CD4-positive, alpha-beta T cell treated with Interleukin-15 for 4 hours (primary cell): ENCODE measurements at places on chromosomes 7 and 10.

GRCh38 chr10:4767033-4767814, 58.8 kb upstream of the AKR1E2 start:
- peak; percentile 26 for DNase-seq

DNA sequence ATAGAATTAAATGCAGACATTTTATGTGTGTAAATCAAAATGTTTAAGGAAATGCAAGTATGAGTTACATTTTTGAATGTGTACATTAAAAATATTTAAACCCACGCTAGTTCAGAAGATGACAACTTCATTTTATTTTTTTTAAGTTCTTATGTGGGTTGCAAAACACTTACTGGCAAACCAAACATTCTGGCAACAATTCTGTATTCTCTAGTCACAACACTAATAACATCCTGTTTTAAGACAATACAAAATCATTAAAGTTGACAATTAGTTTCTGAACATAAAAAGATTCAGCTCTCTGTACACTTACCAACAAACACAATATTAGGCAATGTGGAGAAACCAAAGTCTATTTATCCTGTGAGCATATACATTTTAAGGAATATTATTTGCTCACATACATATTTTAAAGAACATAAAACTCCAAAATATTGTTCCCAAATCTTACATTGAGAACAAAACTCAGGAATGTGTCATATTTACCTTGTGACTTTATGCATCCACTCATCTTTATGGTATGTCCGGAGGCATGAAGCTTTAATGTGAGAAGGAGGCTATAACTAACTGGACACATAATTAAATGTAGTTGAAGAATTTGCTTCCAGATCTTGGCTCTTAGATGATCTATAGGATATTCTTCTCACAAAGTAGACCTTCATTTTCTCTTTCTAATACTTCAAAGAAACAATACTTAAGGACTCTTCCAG, 134.7 kb downstream of the DGKB start:
- DNase-seq = no peak

DNA sequence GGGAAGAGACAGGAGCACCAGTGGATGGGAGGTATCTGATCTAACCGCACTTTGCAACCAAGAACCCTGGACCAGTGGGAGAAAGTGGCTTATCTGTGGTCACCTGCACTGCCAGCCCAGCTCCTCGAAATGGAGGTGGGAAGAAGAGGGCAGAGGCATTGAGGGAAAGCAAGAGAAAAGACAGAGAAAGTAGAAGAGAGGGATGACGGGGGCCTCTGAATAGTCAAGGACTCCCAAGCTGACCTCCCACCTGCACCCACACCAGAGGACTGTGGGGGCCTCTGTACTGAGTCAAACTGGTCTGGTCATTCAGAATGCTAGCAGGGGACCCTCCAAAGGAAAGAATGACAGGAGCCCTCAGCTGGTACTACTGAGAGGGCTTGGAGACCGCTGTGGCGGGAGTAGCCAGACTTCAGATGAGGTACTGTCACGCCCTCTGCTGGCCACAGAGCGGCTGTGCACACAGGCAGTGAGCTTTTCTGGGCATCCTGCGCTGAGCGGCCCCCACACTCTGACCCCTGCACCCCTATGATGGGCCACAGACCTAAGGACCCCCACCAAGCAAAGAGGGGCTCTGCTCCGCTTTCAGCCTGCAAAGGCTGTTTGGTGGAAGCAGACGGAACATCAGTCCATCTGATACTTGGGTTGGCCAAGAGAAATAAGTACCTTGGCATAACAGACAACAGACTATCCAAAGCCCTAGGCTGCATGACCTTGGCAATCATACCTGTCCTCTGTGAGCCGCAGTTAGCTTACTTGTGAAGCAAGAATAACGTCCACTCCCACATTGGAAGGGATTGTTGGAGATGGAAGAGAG, 112.9 kb downstream of the COL13A1 start:
- peak; percentile 22 for DNase-seq

- DNase-seq = no peak
Measured at GRCh38 chr10:58414270-58415041, 29.2 kb downstream of the TFAM start.

DNA sequence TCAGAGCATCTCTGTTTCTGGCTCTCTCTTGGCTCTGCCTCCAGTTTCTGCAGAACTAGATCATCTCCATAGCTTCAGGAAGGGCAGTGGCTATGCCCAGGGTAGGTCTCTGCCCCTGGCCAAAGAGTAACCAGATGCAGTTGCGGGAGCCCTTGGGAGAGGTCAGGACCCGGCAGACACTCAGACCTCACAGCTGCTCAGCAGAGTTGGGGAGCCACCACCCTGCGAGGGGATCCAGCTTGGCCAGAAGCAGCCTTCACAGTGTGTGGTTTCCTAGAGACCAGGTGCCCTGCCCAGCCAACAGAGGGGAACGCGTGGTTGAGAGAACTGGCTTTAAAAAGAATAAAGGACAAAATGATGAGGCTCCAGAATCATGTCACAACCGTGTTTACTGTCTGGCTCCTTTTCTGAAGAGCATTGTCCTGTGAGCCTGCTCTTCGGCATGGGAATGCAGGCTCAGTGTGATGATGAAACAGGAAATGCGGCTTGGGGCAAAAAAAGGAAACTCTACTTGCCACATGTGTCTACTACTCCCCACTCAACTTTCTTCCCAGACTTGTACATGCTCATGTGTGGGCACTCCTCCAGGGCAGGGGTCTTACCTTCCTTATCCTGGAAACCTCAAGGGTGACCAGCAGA, 243.1 kb downstream of the INHBA start:
- DNase-seq = no peak

DNA sequence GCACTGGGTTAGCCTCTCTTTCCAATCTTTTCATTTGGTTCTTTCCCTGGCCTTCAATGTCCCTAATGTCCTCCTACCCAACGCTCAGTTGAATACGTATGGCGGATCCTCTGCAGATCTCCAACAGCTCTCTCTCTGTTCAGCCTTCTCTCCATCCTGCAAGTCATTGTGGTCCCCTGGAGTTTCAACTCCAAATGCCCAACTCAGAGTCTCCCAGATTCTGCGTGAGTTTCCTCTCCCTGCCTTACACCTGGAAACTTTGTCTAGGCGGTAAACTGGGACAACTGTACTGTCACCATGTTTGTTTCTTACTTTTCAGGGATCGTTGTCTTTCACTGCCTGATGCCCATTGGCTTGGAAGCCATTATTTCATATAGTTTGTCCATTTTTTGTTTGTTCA, 273.1 kb downstream of the TNS3 start:
- no peak for DNase-seq

- no peak for DNase-seq
Measured at GRCh38 chr10:90635111-90635765, 222.6 kb downstream of the HTR7 start.

DNA sequence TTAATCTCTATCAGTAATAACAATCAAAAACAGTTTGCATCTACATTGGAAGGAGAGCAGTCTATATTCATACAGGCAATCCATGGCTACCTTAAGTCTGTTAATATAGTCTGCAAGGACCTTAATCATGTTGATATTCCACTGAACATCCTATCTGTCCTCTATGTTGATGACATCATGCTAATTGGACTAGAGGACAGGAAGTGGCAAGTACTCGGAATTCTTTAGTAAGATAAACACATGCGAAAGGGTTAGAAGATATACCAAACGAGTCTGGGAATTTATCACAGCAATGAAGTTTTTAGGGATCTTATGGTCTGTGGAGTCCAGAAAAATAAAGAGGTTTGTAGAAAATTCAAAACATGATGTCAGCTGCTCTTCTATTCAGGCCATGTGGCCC, 11.3 kb upstream of the SAMD9L start:
- DNase-seq = no peak

- DNase-seq = no peak
Measured at GRCh38 chr7:124989911-124990310, 60.3 kb upstream of the POT1 start.

DNA sequence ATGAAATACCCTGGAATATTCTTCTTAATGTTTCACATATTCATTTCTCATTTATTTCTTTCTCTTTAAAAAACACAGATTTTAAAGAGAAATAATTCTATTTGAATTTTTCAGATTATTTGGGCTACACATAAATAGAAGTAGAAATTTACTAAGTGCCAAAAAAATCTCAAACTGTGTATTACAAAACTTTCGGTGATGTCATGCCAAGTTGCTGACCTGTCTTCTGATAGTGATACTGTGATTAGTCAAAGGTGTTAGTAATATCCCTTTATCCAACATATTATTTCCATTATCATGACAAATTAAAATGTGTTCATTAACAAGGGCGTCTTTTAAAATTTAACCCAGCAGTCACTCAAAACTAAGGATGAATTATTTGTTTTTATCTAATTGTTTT, 60.1 kb downstream of the COL28A1 start:
- DNase-seq = no peak

DNA sequence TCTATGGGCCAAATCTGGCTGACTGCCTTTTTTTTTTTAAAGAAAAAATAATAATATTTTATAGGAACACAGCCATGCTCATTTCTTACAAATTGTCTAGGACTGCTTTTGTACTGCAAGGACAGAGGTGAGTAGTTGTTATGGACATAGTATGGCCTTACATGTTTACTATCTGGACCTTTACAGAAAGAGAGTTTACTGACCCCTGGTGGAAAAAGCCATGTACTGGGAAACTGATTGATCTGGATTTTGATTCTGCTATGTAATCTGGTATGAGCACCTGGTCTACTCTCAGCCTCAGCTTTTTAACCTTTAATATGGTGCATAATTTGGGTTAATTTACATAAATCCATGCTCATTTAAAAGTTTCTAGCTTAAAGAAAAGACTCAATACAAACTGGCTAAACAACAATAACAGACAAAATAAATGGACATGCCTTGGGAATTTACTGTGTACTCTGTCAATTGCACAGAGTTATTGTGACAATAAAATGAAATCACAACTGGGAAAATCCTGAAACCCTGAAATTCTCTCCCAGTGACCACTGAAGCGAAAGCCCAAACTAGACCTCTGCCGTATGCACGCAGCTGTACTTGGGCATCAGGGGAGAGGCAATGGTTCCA, 260.7 kb downstream of the BMPER start:
- DNase-seq = no peak

DNA sequence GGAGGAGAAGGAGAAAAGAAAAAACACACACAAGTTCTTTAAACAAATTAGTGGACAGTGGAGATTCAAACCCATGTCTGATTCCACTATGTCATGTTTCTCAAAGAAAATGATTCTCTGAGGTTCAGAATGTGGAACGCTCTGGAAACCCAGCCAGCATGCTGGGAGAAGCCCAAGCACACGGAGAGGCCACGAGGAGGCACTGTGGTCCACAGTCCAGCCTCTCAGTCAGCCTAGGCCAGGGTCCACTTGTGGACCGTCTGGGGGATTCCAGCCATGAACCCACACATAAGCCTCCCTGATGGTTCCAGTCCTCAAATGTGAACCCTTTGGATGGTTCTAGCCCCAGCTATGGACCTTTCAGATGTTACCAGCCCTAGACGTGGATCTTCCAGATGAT, 73.4 kb downstream of the CAV1 start:
- DNase-seq = no peak

DNA sequence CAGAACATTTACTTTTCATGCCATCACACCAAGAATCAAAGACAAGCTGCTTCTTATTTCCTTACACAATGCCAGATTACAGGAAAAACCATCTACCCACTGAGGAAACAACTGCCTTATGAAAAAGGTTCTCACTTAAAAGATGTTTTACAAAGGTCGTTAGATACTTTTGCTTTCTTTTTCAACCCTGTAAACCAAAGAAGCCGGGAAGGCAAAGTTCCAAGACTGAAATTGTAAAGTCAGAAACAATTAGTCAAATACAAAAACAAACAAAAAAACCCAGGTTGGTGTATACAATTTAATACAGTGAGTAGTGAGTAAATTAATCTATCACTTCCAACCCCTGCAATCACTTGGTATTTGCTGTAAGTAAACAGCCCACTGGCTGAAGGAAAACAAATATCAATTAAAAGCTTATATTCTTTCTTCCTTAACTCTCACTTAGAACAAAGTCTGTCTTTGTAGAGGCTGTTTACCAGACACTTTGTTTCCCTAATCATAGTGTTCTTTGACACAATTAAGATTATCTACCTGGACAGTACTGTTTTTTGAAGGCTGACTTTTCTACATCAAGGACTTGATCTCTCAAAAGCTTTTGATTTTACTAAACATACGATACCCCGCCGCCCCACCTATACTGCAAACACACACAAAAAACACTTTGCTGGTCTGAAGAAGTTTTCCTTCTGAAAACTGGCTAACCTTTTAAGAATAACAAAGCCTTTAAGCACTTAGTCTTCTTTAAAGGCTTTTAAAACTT, 18.1 kb downstream of the ERLIN1 start:
- peak; percentile 17 for DNase-seq

DNA sequence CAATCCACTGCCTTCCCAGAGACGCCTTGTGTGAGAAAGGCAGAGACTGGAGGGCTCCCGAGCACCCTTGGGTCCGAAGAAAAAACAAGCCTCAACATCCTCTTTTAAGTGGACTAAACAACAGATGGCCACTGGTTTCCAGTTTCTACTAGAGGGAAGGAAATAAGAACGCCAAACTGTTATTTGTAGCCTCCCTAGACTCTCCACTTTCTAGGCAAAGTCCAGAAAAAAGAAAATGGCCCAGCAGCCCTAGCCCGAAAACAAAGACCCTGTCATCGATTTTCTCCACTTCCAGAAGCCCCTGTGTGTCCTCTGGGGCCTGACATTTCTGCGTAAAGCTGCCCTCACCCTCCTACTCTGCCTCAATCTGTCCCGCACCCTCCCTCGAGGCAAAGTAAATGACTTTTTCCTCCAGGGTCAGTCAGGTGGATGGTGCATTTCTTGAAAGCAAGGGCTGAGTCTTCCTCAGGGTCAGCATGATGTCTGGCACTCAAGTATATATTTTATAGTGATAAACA, 6.0 kb downstream of the RGS10 start:
- no peak for DNase-seq

- DNase-seq = no peak
Measured at GRCh38 chr10:126247446-126247975, 140.8 kb downstream of the ADAM12 start.

DNA sequence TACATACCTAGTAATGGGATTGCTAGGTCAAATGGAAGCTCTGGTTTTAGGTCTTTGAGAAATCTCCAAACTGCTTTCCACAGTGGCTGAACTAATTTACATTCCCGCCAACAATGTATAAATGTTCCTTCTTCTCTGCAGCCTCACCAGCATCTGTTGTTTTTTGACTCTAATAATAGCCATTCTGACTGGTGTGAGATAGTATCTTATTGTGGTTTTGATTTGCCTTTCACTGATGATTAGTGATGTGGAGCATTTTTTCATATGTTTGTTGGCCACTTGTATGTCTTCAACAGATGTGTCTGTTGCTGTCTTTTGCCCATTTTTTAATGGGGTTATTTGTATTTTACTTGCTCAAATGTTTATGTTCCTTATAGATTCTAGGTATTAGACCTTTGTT, 675.5 kb downstream of the SUGCT start:
- no peak for DNase-seq

GRCh38 chr7:155378959-155379871, 78.7 kb upstream of the EN2 start:
- no peak for DNase-seq

- DNase-seq = no peak
Measured at GRCh38 chr10:61323726-61324125, 129.5 kb downstream of the TMEM26 start.
